ENCODE measurements at places on chromosomes 1 and 21. TPM values are rescaled to one million over a fixed set of nuclear protein-coding genes. Genes with fewer than 3 reads are reported as not detected.

The CITED4 gene
- 2.5 TPM for total RNA-seq

The PLPPR5 gene
- not detected for total RNA-seq

The MTARC1 gene
- 0.17 TPM for total RNA-seq

DNA sequence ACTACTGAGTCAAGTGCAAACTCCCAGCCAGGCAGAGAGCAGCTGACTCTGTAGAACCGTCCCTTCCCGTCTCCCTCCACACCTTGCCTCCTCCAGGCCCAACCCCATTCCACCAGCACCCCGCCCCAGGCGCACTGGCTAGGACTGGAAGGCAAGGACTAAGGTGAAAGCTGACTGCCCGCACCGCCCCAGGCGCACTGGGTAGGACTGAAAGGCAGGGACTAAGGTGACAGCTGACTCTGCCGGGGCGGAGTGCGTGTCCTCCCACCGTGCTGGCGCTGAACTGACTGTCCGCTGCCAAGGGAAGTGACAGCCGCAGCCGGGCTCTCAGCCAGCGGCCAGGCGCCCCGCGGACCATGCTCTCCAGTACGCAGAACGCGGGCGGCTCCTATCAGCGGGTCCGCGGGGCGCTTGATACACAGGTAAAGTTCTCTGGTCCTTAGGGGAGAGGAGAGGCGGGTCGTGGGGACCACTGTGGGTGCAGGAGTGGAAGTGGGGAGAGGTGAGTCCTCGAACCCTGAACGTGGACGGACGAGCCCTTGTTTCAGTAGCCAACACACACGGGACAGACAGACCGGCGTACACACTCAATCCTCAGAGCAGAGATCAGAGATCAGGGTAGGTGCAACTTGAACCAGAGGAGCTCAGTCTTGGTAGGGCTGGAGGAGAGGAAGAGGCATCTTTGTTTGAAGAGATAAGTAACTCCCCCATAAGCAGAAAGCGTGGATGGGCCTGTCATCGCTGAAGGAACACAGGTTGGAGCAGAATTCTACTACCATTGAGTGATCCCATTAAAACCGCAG, 58.0 kb downstream of the RBM11 start:
- DNase-seq = no peak

The LRRC53 gene
- total RNA-seq = not detected

GRCh38 chr1:4614371-4615137, 39.9 kb upstream of the AJAP1 start:
- DNase-seq = no peak

GRCh38 chr1:235287208-235287882, 40.6 kb downstream of the ARID4B start:
- no peak for DNase-seq

The RCAN1 gene
- 11.5 TPM for total RNA-seq
